ENCODE measurements at places on chromosomes 16 and 17. TPM values are rescaled to one million over a fixed set of nuclear protein-coding genes. Genes with fewer than 3 reads are reported as not detected.
A peak's percentile ranks its signal among the peaks of the same experiment; 100 is the strongest.

DNA sequence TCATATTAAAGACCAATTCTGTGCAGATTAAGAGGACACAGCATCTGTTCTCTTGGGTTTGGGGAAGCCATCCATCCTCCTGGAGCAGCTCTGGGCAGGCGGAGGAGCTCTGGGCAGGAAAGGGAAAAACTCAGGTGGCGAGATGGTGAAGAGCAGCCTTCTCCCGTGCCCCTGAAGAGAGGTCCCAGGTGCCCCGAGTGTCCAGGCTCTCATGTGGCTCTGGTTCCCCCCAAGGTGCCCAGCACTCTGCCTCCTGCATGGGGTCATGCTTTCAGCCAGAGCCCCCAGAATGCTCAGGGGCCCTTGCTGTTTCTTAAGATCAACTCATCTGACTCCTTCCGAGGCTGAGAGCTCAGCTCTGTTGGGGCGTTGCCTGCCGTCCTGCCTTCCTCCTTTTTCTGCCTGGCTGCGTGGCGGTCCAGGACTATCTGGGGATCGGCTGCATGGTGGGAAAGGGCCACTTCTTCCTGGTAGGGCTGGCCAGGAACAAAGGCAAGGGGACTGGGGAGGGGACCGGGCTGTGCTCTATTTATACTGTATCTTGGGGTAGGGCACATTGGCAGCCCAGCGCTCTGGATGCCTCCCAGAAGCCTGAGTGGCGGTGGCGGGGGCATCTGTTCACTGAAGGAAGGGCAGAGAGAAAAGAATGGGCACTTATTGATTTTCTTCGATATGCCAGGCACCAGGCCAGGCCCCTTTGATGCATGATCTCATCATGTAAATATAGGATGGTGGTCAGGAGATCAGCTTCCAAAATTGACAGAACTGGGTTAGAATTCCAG, 103.2 kb upstream of the SDK2 start:
- peaks cover 11% of the 10 kb centered on the region for H3K27me3 ChIP-seq
- no peak overlapping the region for H3K27ac ChIP-seq
- no peaks in the 10 kb centered on the region for H3K36me3 ChIP-seq

DNA sequence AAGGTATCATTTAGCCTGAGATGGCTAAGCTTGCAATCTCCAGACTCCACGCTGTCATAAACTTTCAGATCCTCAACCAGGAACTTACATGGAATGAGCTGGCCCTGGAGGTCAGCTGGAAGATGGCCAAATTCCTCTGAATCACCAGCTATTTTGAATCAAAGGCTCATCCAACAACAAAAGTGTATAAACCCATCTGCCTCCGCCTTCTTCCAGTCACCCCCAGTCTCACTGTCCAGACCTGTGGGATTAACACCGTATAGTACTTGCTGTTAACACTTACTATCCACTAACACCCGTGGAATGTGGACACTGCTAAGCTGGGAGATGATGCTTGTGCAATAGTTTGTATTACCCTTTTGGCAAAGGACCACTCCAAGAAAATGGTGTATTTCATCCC, 1.9 kb upstream of the LCMT1 start:
- no peaks in the 10 kb centered on the region for H3K36me3 ChIP-seq
- peaks cover 4% of the 10 kb centered on the region for H3K27me3 ChIP-seq
- H3K27ac ChIP-seq = no peak overlapping the region
- DNase-seq = no peak
- peak overlapping the region; percentile 79 for H3K4me3 ChIP-seq
- peaks cover 43% of the 10 kb centered on the region for H3K4me1 ChIP-seq

DNA sequence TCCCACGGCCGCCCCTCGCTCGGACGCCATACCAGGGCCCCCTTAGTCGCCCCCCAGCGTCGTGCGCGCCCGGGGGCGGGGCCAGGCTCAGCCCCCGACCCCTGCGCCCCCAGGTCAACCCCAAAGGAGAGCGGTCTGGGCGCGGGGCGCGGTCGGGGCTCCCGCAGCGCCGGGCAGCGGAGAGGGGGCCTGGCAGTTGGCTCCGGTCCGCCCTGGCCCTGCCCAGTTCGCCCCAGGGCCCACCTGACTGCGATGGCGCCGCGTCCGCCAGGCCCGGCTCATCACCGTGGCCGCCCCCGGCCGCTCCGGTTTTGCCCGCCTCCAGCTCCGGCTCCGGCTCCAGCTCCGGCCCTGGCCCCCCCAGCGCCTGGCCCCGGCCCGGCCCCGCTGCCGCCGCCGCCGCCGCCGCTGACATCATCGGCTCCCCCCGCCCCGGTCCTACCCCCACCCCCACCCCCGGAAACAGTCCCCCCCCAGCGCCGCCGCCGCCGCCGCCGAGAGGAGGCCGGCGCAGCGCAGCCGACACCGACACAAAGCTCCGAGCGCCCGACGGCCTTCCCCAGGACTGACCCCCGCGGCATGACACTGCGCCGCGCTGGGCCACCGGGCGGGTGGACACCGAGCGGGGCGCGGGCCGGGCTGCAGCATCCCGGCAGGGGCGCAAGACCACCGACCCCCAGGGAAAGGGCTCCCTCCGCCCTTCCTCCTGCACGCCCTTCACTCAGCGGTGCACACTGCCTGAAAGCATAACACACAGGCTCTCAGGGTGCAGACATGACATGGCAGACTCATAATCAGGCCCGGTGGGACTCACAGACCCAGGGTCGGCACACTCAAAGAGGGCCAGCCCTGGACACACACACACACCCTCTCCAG, at the start of gene ZBTB4:
ZBTB4 (minus strand) TSS at position 419 of the 876 bp plus-strand sequence. CDS start 12,830 bp downstream, outside the sequence.
- peak within 1 kb of the TSS; percentile 98 for H3K27ac ChIP-seq
- peak; percentile 35 for DNase-seq
- H3K36me3 ChIP-seq = no peaks in the 10 kb centered on the region
- no peaks in the 10 kb centered on the region for H3K27me3 ChIP-seq
- H3K4me3 ChIP-seq = peak within 1 kb of the TSS; percentile 94

MEIOB gene
- total RNA-seq = not detected

- H3K27ac ChIP-seq = no peak overlapping the region
- H3K27me3 ChIP-seq = peaks cover 2% of the 10 kb centered on the region
- no peaks in the 10 kb centered on the region for H3K4me1 ChIP-seq
- DNase-seq = no peak
These were observed 318.3 kb downstream of the CBLN1 start for GRCh38 chr16:48963306-48963705.

DNA sequence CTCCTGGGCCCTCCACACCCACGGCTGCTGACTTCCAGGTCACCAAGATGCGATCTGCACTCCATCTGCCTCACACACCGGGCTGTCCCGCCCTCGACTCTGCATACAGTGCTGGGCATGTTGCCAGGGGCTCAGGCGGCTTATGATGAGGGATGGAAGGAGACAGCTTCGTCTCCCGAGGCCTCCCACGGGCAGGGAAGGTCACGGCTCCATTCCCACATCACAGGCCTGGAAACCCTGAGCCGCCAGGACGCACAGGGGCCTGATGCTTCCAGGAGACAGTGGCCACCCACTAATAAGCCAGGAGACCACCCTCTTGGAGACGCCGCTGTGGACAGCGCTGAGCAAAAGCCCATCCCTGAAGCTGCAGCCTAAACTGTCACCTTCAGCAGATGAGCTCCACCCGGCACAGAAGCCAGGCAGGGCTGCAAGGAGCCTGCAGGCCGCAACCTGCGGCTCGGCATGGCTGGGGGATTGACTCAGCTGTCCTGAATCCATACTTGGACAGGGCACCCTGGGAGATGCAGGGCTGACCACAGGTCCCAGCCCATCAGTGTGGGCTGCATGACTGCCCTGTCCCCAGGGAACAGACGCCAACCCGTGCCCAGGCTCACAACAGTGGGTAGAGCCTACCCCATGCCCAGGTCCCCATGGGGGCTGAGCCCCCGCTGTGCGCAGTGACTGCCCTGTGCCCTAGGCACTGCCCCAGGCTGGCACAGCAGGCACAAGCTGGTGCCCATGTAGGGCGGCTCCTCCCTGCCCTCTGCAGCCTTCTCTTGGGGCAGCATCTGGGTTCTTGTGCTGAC, 34.4 kb downstream of the SLC7A5 start:
- no peaks in the 10 kb centered on the region for H3K36me3 ChIP-seq
- DNase-seq = no peak
- no peaks in the 10 kb centered on the region for H3K27me3 ChIP-seq
- H3K4me3 ChIP-seq = no peak overlapping the region

ZNF48 gene
- total RNA-seq = 60.9 TPM

DNA sequence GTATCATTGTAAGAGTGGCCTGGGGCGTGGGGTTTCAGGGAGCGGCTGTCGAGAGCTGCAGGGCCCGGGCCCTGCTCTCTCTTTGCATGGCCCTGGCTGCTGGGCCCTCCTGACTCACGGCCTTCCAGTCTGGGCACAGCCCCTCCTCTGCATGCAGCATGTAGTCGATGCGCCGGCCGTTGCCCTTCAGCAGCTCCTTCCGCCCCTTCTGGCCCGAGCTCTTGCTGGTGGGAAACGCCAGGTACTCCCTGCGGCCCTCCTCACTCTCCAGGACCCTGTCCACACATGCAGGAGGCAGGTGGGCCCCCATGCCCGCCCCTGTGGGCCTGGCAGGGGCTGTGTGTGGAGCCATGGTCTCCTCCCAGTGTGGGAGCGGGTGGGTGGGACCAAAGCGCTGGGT, 50.7 kb downstream of the PRMT7 start:
- no peaks in the 10 kb centered on the region for H3K27me3 ChIP-seq
- no peak overlapping the region for H3K27ac ChIP-seq
- no peaks in the 10 kb centered on the region for H3K36me3 ChIP-seq
- no peak for DNase-seq

RHBDL3 gene
- total RNA-seq = 18.7 TPM

DNA sequence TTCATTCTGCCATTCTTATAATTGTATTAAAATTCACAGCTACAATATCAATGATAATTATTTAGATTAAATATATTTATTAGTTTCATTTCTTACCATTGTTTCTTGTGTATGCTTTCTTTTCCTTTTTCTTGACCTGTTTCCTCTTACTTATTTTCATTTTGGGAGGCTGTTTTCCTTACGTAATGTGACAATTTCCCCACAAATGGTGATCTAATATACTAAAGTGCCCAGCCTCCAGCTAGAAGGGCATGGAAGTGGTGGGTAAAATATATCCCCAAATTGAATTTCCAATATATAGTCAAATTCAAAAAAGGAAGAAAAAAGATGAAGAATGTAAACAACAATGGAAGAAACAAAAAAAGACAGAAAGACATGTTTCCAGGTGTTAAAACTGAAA, 1.5 kb upstream of the ABCA6 start:
- H3K4me3 ChIP-seq = no peak overlapping the region
- no peak overlapping the region for H3K27ac ChIP-seq
- H3K36me3 ChIP-seq = no peaks in the 10 kb centered on the region

- H3K27me3 ChIP-seq = no peaks in the 10 kb centered on the region
- peaks cover 21% of the 10 kb centered on the region for H3K36me3 ChIP-seq
- H3K4me1 ChIP-seq = no peaks in the 10 kb centered on the region
- H3K4me3 ChIP-seq = no peak overlapping the region
These were observed 87.9 kb downstream of the ZNF18 start for GRCh38 chr17:11909348-11909747.

TEFM gene
- total RNA-seq = 15.0 TPM

SULT1A4 gene
- 4.3 TPM for total RNA-seq

SHISA6 gene
- 1.4 TPM for total RNA-seq

DNA sequence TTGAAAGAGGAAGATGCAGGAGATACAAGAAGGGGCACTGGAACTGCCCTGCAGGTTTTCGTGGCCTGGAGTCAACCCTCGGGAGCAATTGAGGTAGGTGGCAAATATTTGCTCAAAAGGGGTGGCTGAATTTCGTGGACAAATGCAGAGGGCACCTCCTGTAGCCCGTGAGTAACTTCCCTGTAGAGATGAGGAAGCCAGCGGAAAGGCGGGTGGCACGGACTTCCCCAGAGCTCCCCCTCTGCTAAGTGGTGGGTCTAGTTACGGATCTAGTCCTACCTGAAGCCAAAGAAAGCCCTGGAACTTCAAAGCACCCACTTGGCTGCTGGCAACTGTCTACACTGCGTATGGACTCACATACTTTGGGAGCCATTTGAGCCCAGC, 1.0 kb upstream of the ATP2C2 start:
- H3K36me3 ChIP-seq = no peaks in the 10 kb centered on the region
- no peak overlapping the region for H3K27ac ChIP-seq
- peaks cover 59% of the 10 kb centered on the region for H3K27me3 ChIP-seq

DNA sequence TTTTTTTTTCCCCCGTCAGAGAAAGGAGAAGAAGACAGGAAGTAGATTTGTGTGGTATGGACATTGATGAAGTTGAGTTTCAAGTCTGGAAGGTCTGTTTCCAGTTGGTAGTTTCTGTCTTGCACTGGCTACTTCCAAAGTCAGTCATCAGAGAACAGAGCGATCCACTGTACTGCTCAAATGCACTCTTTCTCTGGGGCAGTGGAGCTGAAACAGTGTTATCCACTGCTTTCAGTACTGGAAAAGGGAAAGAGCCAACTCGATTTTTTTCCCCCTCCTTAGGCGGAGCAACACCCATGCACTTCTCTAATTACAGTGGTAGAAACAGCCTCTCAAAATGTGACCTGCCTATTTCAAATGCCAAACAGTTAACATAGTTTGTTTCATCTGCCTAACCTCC, 7.4 kb downstream of the PRKCA start:
- H3K27me3 ChIP-seq = no peaks in the 10 kb centered on the region
- peak overlapping the region; percentile 17 for H3K4me3 ChIP-seq
- DNase-seq = no peak
- peaks cover 8% of the 10 kb centered on the region for H3K36me3 ChIP-seq
- peak overlapping the region; percentile 29 for H3K27ac ChIP-seq
- peaks cover 40% of the 10 kb centered on the region for H3K4me1 ChIP-seq

DNA sequence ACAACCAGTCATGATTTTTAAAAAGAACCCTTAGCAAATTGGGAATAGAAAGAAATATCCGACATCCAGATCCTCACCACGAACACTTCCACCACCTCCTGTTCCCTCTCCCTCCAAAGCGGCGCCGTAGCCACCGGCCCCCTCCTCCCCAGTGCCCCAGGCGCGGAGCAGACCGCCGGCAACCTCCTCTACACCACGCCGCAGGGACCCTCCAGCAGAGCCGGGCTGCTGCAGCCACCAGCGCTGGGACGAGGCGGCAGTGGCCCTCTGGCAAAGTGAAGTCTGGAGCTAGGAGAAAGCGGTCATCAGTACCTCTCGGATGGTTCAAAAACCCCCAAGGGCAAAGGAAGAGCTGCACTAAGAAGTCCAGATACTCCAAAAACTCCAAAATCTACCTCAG, 41.4 kb upstream of the SLFN13 start:
- no peak for DNase-seq
- H3K27me3 ChIP-seq = peaks cover 98% of the 10 kb centered on the region
- peaks cover 3% of the 10 kb centered on the region for H3K4me1 ChIP-seq
- H3K27ac ChIP-seq = no peak overlapping the region
- peaks cover 2% of the 10 kb centered on the region for H3K36me3 ChIP-seq

ADORA2B gene
- total RNA-seq = 0.98 TPM

KRT31 gene
- total RNA-seq = not detected

WSCD1 gene
- total RNA-seq = 93.3 TPM

DNA sequence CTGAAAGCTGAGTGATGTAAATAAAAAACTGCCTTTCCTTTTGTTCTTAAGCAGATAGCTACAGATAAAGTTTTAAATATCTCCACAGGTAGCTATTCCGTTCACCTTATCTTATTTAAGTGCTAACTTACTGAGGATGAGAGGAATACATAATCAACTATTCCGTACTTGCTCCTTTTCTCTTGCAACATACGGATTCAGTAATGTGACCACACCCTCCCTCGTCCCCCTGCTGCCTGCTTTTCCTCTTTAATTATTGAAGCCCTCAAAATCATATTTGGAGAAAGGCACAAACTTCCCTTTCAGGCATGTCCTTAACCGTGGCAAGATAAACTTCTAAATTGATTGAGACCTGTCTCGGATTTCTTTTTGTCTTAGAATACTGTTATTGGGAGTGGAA, 101.4 kb downstream of the MAP2K4 start:
- H3K4me3 ChIP-seq = no peak overlapping the region
- no peak overlapping the region for H3K27ac ChIP-seq
- no peaks in the 10 kb centered on the region for H3K27me3 ChIP-seq

- DNase-seq = no peak
- no peaks in the 10 kb centered on the region for H3K36me3 ChIP-seq
- H3K4me1 ChIP-seq = peaks cover 26% of the 10 kb centered on the region
- peaks cover 41% of the 10 kb centered on the region for H3K27me3 ChIP-seq
- H3K27ac ChIP-seq = peak overlapping the region; percentile 29
These were observed 21.2 kb downstream of the CDC42EP4 start for GRCh38 chr17:73290399-73291259.

Data from neural crest cell (in vitro differentiated cells).